ENCODE measurements at places on chromosomes 16 and 17.

- DNase-seq = no peak
Measured at GRCh38 chr17:14845591-14846281, 419.4 kb downstream of the PMP22 start.

DNA sequence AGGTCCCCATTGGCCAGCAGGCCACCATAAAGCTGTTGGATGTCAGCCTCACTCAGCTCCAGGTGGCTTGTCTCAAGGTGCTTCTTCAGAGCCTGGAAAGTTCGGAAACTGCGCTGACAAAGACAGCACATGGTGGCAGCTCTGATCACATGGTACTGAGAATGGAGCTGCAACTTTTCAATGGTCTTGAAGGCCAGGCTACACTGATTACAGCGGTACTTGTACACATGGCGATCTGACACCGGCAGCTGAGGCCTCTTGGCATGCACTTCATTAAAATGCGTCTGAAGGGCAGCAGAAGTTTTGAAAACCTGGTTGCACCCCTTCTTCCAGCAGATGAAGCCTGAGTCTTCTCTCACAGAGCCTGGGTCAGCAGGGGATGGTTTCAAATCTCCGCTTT lies 249.7 kb downstream of the ZFHX3 start:
- DNase-seq = no peak

- no peak for DNase-seq
Measured at GRCh38 chr16:47644661-47645060, 183.5 kb downstream of the PHKB start.

GRCh38 chr17:146983-147761 lies 9.8 kb downstream of the SCGB1C2 start:
- no peak for DNase-seq

DNA sequence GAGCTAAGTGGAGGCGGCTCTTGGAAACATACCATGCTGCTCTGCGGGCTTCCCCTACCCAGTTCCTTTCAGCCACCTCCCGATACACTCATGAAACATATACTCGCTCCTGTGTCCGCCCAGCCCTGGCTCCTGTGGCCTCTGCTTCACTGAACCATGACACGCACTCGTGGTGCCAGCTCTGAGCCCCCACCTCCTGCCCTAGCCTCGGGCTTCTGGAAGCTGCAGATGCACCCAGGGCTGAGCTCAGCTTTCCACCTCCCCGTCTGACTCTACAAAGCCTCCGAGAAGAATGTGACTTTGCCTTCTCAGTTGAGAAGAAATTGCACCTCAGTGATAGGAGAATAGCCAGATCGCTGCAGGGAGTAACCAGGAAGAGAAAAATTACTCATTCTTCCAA lies 11.0 kb downstream of the CALB2 start:
- no peak for DNase-seq

- no peak for DNase-seq
Measured at GRCh38 chr16:20241321-20241720, 86.0 kb downstream of the GP2 start.

DNA sequence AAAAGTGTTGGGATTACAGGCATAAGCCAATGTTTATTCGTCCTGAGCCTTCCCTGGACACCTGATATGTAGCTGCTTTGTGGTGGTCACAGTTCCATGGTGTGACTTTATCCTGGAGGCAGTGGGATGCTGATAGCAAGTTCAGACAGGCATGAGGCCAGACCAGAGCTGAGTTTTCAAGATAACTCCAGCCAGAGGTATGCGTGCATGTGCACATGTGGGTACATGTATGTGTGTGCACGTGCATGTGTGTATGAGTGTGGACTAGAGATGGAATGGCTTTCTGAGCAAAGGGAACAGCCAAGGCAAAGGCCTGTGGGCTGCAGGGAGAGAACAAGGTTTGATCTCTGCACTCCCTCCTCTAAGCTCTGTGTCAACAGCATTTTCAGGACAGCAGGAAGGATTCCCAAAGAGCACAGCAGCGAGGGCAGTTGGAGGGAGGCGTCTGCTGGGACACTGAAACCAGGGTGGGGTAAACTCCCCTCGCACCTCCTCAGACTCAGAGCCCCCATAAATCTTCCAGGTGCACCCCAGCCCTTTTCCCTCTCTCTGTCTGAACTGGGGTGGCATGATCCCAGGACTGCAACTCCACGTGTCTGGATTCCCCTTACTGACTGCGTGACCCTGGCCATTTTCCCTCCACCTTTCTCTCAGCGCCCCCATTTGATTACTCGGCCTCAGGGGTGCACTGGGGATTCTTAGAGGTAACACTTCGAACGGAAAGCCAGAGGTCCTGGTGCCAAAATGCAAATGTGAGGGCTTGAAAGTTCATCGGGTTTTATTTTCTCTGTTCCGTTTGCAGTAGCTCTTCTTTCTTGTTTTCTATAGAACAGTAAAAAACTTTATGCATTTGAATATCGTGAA lies 15.3 kb downstream of the NLRC5 start:
- no peak for DNase-seq

DNA sequence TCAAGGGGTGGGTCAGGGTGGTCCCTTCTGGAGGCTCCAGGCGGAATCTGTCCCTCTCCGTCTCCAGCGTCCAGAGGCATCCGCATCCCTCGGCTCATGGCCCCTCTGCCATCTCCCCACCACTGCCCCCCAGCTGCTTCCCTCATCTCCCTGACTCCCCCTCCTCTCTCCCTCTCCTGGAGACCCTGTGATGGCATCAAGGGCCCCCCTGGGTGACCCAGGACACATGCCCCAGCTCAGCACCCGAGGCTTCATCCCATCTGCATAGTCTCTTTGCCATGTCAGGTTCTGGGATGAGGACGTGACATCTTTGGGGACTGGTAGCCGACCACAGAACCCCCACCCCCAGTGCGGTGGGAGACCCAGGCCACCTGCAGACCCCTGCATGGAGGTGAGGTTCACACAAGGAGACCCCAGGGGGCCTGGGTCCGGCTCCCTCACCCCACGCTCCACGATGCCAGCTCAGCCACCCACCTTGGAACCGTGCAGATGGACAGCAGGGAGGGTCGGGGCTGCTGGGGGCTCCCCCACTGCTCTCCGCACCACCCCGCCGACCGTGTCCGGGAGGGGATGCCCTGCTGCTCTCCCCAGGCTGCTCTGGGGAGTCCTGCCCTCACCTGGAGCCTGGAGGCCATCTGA lies 3.8 kb downstream of the SECTM1 start:
- DNase-seq = no peak

Data from H1 (cell line).